ENCODE measurements at places on chromosomes 5 and 9.

- H3K27ac ChIP-seq, result peak overlapping the region; percentile 98
- peaks cover 45% of the 10 kb centered on the region for H3K4me1 ChIP-seq
- no peaks in the 10 kb centered on the region for H3K36me3 ChIP-seq
- DNase-seq, result peak; percentile 69
- H3K4me3 ChIP-seq, result peak overlapping the region; percentile 75
- no peaks in the 10 kb centered on the region for H3K27me3 ChIP-seq
These were observed 90.6 kb downstream of the ANXA2R start for GRCh38 chr5:42949348-42950115.

DNA sequence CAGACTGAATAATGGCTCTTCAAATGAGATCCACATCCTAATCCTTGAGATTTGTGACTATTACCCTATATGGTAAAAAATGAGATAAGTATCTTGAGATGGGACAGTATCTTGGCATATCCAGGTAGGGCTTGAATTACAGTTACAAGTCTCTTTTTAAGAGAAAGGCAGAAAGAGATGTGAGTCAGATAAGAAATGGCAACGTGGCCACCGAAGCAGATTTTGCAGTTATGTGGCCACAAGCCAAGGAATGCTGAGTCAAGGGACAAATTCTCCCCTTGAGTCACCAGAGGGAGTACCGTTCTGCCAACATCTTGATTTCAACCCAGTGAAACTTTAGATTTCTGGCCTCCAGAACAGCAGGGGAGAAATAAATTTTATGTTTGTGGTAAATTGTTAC lies 1983.0 kb upstream of the C9orf72 start:
- no peaks in the 10 kb centered on the region for H3K27me3 ChIP-seq
- H3K4me3 ChIP-seq, result no peak overlapping the region
- DNase-seq, result no peak
- no peak overlapping the region for H3K27ac ChIP-seq
- no peaks in the 10 kb centered on the region for H3K4me1 ChIP-seq

- no peaks in the 10 kb centered on the region for H3K36me3 ChIP-seq
- H3K27me3 ChIP-seq, result no peaks in the 10 kb centered on the region
- H3K4me1 ChIP-seq, result no peaks in the 10 kb centered on the region
- H3K27ac ChIP-seq, result no peak overlapping the region
These were observed 200.4 kb downstream of the FOXD4L6 start for GRCh38 chr9:40927851-40928802.

DNA sequence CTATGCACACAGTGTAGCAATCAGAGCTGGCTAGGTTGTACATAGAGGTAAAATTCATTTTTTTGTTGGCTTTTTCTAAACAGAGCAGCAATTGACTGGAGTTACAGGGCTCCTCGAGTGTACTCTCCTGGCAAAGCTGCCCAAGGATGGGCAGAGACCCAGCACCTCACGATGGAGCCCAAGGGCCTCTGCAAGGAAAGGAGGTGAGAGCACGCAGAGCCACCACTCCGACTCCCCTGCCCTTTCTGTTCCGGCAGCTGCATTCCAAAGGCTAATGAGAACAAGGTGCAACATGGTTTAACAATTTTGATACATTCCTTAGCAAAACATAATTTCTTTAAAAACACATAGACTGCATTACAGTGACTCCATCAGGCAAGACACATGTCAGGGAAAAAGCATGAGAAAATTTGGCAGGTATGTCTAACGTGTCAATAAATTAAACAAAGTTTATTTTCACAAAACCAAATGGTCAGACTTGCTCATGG lies 47.5 kb downstream of the SAXO1 start:
- H3K4me1 ChIP-seq, result no peaks in the 10 kb centered on the region
- no peaks in the 10 kb centered on the region for H3K36me3 ChIP-seq
- H3K27ac ChIP-seq, result no peak overlapping the region
- DNase-seq, result no peak

GRCh38 chr5:1930501-1930879 lies 47.8 kb upstream of the IRX4 start:
- H3K4me3 ChIP-seq, result no peak overlapping the region
- no peaks in the 10 kb centered on the region for H3K4me1 ChIP-seq
- no peak for DNase-seq
- no peaks in the 10 kb centered on the region for H3K36me3 ChIP-seq
- peaks cover 61% of the 10 kb centered on the region for H3K27me3 ChIP-seq

- H3K27ac ChIP-seq, result no peak overlapping the region
- no peak for DNase-seq
- H3K4me1 ChIP-seq, result peaks cover 19% of the 10 kb centered on the region
These were observed 1.1 kb downstream of the GSN start for GRCh38 chr9:121268851-121269641.

DNA sequence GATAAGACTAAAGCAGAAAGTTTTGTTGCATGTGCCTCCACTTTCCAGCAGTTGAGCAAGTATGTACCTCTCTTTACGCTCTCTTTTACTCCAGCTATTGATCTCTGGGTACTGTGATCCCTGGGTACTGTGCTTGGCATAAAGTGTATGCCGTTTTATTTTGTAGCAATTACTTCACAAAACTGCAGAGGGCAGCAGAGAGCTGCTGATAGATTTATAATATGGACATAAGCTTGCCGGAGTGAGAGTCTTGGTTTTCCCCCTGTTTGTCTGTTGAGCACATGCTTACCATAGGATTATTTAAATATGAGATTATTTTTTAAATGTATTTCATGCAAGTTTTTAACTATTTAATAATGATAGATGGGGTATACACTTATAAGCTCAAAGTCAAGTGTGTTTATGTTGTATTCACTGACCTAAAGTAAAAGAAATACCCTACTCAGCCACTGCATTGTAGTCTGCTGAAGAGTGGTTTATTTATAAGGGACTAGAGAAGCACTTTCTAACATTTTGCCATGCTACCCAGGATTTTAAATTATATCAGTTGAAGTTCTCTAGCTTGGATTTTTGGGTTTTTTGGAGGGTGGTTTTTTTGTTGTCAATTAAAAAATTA lies 13.0 kb downstream of the TTC1 start:
- no peak overlapping the region for H3K4me3 ChIP-seq
- peak; percentile 83 for DNase-seq
- H3K4me1 ChIP-seq, result peaks cover 10% of the 10 kb centered on the region
- H3K27me3 ChIP-seq, result no peaks in the 10 kb centered on the region
- H3K27ac ChIP-seq, result no peak overlapping the region
- H3K36me3 ChIP-seq, result peaks cover 18% of the 10 kb centered on the region

- no peaks in the 10 kb centered on the region for H3K27me3 ChIP-seq
- DNase-seq, result no peak
- H3K4me1 ChIP-seq, result peaks cover 2% of the 10 kb centered on the region
- no peak overlapping the region for H3K27ac ChIP-seq
- H3K4me3 ChIP-seq, result no peak overlapping the region
- H3K36me3 ChIP-seq, result no peaks in the 10 kb centered on the region
These were observed 28.6 kb upstream of the FBXW11 start for GRCh38 chr5:172035049-172035448.

DNA sequence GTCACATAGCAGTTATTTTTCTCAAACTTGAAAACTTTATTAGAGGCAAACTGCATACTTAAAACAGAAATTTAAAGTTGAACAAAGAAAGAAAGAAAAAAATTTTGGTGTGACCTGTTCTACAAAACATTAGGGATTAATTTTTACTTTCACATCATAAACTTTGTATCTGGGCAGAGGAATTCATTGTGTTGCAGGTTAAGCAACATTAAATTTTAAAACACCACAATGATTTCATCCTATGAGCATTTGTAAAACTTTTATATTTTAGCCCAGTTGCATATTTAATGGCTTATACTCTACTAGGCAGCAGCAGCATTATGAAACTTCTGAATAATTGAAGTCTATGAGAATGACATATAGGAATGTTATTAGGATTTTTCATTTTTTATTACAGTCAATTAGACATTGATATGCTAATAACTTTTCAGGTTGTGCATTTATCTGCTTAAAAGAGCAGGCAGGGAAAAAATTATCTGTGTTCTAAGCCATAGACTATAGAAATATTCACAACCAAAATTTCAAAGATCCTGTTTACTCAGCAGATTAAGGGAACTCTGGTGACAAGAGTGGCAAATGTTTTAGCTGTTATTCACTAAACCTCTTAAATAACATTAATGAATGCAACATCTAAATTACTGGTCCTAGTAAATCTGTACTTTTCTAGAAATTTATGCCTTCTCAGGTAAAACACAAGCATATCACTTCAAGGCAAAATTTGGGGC lies 1088.5 kb upstream of the CDH6 start:
- no peak overlapping the region for H3K4me3 ChIP-seq
- H3K4me1 ChIP-seq, result no peaks in the 10 kb centered on the region
- no peak for DNase-seq
- no peaks in the 10 kb centered on the region for H3K36me3 ChIP-seq
- no peaks in the 10 kb centered on the region for H3K27me3 ChIP-seq

DNA sequence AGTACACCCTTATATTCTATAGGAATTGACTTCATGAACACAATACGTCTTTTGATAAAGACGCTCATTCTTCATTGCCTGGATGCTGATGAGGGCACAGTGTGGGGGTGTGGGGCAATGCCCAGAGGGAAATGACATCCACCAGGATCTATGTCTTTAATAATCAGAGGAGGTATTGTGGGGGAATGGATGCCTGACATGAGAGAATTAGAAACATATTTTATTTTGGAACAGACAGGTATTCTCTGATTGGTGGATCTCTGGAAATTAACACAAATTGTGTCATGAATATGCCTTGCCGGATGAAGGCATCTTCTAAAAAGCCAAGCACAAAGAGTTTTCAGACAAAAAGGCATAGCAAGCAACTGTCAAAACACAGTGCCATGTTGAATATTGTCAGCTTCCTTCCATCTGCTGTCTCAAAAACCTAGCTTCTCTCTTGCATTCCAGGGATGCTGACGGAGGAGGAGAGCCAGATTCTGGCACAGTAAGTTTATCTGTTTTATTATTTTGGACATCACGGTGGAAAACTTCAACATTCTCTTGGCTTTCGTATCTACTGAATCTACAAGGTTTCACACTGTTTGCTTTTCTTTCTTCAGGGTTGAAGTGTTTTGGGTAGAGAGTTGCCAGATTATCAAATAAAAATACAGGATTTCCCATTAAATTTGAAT lies 3.9 kb upstream of the C5orf58 start:
- no peaks in the 10 kb centered on the region for H3K27me3 ChIP-seq
- H3K4me1 ChIP-seq, result peaks cover 4% of the 10 kb centered on the region
- no peak overlapping the region for H3K4me3 ChIP-seq

DNA sequence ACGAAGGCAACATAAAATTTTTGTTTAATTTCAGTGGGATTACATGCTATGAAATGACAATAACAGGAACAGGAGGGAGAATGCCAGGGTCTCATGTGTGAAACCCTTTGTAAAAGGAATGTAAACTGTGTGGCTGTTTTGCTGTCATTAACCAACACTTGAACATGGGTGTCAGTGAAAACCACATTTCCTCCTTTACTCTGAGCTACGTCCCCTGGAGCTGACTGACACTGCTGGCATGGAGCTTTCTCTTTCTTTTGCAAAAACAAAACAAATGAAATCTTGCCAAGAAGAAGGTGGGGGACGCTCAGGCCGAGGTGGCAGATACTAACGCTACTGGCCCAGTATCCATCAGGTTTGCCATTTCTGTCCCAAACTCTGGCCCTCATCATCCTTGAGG lies 121.4 kb downstream of the DMRT2 start:
- no peak overlapping the region for H3K27ac ChIP-seq
- H3K4me1 ChIP-seq, result no peaks in the 10 kb centered on the region
- DNase-seq, result no peak
- no peaks in the 10 kb centered on the region for H3K36me3 ChIP-seq

DNA sequence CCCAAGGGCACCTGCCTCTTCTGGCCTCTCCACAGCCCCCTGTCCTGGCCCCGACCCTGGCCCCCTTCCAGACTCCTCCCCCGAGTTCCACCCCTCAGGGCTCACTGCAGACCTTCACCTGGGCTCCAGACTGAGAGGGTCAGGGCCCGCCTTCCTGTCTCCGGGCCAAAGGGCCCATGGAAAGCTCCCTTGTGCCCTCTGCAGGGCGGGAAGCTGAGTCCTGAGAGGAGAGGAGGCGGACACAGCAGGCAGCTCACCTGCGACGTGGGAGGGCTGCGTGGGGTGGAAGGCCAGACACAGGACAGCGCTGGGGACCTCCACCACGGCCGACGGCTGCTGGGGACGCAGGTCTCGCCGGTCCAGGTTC lies 20.6 kb downstream of the DYNC2I2 start:
- no peak overlapping the region for H3K27ac ChIP-seq
- H3K36me3 ChIP-seq, result peaks cover 30% of the 10 kb centered on the region
- no peak overlapping the region for H3K4me3 ChIP-seq
- H3K27me3 ChIP-seq, result no peaks in the 10 kb centered on the region
- H3K4me1 ChIP-seq, result no peaks in the 10 kb centered on the region

- H3K27ac ChIP-seq, result no peak overlapping the region
- DNase-seq, result no peak
- no peaks in the 10 kb centered on the region for H3K27me3 ChIP-seq
These were observed 6.5 kb upstream of the C9 start for GRCh38 chr5:39370555-39371366.

DNA sequence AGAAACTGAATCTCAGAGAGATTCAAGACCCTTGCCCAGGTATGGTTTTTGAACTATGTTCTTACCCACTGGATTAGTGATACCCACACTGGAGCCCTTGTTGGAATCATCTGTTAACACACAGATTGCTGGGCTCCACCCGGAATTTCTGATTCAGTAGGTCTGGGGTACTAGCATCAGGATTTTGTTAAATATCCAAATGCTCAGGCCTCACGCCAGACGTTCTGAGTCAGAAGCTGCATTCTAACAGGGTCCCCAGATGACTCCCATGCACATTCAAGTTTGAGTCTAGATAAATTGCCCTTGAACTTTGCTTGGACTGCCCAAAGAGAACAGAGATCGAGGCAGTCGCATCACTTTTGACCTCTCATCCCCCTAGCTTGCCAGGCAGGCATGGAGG lies 182.0 kb upstream of the WWC1 start:
- H3K36me3 ChIP-seq, result no peaks in the 10 kb centered on the region
- H3K4me3 ChIP-seq, result no peak overlapping the region

DNA sequence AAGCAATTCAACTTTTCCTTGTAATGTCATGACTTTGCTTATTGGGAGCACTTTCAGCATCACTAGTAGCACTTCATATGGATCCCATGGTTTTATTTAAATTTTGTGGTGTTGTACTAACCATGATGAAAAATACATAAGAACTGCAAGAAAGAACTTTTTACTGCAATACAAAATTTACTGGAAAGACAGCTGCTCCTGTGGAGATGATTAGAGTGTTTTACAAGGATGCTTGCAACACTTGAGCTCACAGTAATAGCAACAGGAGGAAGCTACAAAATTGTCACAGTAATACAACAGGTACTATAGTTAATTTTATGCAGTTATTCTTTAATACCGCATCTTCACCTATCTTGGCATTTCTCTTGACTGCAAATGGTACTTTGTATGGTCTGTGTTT lies 158.3 kb upstream of the TSLP start:
- DNase-seq, result no peak
- no peaks in the 10 kb centered on the region for H3K36me3 ChIP-seq
- no peaks in the 10 kb centered on the region for H3K27me3 ChIP-seq
- H3K4me1 ChIP-seq, result no peaks in the 10 kb centered on the region
- no peak overlapping the region for H3K4me3 ChIP-seq
